ENCODE measurements at places on chromosomes 12 and 14. TPM values are rescaled to one million over a fixed set of nuclear protein-coding genes. Genes with fewer than 3 reads are reported as not detected.

Gene EML5
- polyA plus RNA-seq, result 0.83 TPM

Gene GDF3
- polyA plus RNA-seq, result not detected

GRCh38 chr12:22355011-22355580, 20.6 kb upstream of the ST8SIA1 start:
- DNase-seq, result no peak

- DNase-seq, result peak; percentile 45
These were observed 46.7 kb upstream of the FICD start for GRCh38 chr12:108468196-108468968.

Gene FOXN4
- 0.14 TPM for polyA plus RNA-seq

Gene RIMKLB
- polyA plus RNA-seq, result 102 TPM

Data from muscle of back (tissue), 13 donors.